ENCODE measurements at places on chromosomes 12 and 14.

GRCh38 chr14:51533160-51533559 lies 118.5 kb upstream of the FRMD6 start:
- no peak for DNase-seq

DNA sequence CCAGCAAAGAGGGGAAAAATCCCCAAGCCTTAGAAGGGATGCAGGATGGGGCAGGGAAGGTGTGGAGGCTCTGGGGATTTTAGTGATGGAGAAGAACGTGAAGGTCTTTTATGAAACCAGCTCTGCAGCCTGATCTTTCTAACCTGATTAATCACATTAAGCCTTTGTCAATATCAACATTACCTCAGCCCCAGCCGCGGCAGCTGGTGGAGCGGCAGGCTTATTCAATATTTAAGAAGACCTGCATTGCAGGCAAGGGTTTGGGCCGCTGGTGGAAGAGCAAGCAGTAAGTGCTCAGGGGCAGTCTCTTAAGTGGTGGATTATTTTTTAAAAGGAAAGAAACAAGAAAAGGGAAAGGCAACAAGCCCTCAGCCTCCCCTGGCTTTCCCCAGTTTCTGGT lies 16.6 kb downstream of the RPH3A start:
- DNase-seq, result no peak

DNA sequence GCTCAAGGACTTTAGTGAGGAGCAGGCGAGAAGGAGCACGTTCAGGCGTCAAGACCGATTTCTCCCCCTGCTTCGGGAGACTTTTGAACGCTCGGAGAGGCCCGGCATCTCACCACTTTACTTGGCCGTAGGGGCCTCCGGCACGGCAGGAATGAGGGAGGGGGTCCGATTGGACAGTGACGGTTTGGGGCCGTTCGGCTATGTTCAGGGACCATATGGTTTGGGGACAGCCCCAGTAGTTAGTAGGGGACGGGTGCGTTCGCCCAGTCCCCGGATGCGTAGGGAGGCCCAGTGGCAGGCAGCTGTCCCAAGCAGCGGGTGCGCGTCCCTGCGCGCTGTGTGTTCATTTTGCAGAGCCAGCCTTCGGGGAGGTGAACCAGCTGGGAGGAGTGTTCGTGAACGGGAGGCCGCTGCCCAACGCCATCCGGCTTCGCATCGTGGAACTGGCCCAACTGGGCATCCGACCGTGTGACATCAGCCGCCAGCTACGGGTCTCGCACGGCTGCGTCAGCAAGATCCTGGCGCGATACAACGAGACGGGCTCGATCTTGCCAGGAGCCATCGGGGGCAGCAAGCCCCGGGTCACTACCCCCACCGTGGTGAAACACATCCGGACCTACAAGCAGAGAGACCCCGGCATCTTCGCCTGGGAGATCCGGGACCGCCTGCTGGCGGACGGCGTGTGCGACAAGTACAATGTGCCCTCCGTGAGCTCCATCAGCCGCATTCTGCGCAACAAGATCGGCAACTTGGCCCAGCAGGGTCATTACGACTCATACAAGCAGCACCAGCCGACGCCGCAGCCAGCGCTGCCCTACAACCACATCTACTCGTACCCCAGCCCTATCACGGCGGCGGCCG lies 1.1 kb downstream of the PAX9 start:
- no peak for DNase-seq

- no peak for DNase-seq
These were observed 163.7 kb upstream of the IGF1 start for GRCh38 chr12:102643879-102644575.

DNA sequence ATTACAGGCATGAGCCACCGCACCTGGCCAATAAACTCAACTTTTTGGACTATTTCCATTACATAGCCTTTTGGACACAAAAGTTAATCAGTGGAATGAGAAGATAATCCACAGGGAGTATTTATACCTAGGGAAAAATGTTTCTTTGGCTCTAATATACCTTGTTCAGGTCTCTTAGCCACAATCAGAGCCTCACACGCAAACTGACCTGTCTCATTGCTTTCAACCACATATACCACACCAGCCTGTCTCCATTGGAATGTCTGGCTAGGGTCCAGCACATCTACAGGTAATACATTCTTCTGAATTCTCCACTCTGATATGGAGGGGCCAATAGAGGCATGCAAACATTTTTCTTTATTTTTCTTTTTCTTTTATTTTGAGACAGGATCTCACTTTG lies 3.8 kb upstream of the RBMS2 start:
- no peak for DNase-seq

GRCh38 chr14:99540196-99541032 lies 59.2 kb downstream of the CCNK start:
- DNase-seq, result no peak

DNA sequence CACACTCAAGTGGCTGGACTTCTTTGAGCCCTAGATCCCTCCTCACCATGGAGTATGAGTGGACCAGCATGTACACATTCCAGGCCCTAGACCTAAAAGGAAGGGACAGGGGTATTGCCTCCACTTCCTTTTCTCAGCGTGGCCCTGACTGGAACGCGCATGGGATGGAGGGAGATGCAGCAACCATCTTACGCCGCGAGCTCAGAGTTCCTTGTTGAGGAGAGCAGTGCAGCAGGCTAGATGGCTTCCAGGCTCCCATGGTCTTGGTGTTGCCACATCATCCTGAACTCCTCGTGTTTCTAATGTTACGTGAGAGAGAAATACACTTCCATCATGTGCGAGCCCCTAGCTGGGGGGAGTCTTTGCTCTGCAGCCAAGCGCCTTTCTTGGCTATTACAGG lies 61.8 kb upstream of the DIO3 start:
- no peak for DNase-seq

GRCh38 chr12:561908-562593 lies 101.2 kb downstream of the NINJ2 start:
- DNase-seq, result no peak

DNA sequence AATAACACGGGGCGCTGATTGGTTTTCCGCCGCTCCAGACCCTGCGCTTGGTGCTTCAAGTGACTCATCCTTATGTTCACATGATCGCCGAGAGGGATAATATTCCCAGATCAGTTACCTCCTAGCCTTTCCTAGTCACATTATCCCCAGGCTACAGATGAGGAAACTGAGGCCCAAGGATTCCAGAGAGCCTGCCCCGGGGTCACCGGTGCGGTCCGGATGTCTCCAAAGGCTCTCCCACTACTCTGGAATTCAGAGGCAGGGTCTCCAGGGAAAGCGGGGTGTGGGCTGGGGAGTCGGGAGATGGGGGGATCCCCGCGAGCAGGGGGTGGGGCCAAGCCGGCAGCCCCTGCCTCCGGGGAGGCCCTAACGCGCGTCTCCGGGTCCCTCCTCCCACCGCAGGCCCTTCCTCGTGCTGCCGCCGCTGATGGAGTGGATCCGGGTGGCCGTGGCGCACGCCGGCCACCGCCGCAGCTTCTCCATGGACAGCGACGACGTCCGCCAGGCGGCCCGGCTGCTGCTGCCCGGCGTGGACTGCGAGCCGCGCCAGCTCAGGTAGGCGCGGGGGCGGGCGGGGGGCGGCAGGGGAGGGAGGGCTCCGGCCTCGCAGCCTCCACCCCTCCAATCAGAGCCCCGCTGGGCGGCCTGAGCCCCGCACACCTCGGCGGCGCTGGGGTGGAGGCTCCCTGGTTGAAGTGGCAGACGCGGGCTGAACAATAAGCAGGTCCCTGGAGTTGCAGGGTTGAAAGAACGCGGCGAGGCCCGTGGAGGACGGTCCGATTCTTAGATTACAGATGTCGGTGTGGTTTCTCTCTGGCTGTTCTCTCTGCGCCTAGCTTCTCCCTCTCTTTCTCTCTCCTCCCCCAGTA lies 104.6 kb upstream of the PWP1 start:
- DNase-seq, result no peak

DNA sequence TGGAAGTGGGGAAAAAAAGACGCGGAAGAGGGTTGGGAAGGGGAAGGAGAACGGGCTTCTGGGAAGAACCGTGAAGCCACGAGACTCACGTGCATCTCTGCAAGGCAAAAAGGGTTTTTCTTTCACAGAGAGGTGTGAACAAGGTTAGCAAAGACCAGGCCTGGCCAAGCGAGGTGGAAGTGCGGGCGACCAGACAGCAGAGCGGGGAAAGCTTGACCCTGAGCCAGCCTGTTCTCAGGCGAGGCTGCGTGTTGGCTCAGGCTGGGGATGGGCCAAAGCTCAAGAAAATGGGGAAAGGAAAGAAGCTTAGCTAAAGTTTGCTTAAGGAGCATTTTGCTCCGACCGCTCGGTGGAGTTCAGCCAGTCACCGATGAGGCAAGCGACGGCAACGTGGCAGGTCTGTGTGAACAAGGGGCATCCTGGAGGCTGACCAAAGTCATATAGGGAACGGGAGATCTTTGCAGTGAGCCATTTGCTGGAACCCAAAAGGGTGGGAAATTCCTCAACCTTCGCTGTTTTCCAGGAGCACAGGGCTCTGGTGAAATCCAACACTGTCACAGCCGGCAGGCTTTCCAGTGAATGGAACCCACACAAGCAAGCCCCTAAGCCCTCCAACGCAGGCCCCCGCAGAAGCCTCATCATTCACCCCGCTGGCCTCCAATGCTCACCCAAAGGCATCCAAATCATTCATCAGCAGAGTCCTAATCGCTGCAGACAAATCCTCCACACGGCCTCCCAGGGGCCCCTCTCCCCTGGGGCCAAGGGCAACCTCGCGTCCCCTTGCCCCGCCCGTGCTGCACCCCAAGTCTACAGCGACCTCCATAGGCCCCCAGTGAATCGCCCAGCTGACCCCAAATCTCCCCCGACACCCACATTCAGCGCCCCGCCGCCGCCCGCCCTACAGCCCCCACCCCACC lies 754 bp downstream of the ZNF605 start:
- DNase-seq, result peak; percentile 25

DNA sequence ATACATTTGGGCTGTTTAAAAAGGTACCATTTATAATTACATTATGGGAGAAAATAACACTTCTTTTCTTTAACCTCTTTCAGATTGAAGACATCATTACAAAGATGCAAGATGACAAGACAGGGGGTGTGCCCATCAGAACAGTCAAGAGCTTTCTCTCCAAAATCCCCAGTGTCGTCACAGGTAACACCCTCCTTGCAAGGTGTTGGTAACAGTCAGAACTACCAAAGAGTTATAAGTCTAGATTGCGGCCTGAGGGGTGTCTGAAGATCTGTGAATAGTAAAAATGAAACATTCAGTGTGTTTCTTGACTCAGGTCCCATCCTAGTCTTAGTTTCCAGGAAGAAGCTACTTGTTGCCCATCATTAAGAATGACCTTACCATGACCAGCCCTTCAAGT lies 419.8 kb downstream of the RGS6 start:
- DNase-seq, result no peak

DNA sequence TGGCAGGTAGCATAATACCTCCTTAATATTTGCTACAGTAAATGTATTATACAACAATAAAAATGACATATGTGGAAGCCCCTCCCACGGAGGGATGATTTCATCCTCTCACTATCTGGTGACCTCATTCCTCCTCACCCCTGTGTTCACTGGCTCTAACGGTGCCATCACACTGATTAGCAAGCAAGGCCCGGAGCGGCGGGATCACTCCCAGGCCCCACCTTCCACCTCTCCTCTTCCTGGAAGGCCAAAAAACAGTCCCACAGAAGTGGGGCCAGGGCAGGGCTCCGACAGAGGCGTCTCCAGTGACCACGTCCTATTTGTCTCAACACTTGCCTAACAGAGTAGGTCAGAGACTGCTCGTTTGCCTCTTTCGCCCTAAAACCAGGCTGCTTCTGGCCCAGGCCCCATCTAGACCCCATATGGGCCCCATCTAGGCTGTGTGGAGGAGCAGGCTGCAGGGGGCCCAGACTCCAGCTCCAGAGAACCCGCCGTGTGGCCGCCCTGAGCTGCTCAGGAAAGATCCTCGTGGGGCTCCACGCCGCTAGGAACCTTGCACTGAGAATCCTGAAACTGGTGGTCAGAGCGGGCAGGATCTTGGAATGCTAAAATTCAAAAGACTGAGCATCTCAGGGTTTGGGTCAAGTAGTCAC lies 3.7 kb downstream of the SELPLG start:
- no peak for DNase-seq

GRCh38 chr12:32617534-32617933 lies 61.6 kb upstream of the DNM1L start:
- no peak for DNase-seq

GRCh38 chr14:91466192-91466591 lies 43.9 kb downstream of the PPP4R3A start:
- no peak for DNase-seq

- no peak for DNase-seq
These were observed 30.7 kb downstream of the GRIP1 start for GRCh38 chr12:66648033-66648735.

- no peak for DNase-seq
These were observed 91.1 kb upstream of the FUT8 start for GRCh38 chr14:65321370-65321875.

- peak; percentile 38 for DNase-seq
These were observed 18.5 kb upstream of the EML1 start for GRCh38 chr14:99774556-99775307.

GRCh38 chr12:54160769-54161480 lies 27.9 kb downstream of the SMUG1 start:
- no peak for DNase-seq

Data from anterior cingulate cortex (tissue), 58 donors.